ENCODE measurements at places on chromosomes 6 and 20.

DNA sequence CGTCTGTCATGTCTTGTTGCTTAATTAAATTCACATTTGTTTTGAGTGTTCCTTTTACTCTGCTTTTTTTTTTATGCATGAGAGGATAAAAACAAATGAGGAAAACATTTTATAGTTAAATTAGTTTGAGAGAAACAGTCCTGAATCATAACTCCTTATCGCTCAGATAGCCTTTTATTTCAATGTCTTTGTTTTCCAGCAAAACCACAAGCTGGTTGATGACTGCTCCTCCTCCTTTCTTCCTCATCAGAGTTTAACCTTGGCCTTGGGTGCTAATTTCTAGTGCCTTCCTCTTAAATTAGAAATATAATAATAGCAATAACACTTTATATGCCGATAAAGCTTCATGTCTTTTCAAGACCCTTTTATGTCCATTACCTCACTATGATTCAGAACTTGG, 3.1 kb downstream of the NOX3 start:
- DNase-seq = no peak

DNA sequence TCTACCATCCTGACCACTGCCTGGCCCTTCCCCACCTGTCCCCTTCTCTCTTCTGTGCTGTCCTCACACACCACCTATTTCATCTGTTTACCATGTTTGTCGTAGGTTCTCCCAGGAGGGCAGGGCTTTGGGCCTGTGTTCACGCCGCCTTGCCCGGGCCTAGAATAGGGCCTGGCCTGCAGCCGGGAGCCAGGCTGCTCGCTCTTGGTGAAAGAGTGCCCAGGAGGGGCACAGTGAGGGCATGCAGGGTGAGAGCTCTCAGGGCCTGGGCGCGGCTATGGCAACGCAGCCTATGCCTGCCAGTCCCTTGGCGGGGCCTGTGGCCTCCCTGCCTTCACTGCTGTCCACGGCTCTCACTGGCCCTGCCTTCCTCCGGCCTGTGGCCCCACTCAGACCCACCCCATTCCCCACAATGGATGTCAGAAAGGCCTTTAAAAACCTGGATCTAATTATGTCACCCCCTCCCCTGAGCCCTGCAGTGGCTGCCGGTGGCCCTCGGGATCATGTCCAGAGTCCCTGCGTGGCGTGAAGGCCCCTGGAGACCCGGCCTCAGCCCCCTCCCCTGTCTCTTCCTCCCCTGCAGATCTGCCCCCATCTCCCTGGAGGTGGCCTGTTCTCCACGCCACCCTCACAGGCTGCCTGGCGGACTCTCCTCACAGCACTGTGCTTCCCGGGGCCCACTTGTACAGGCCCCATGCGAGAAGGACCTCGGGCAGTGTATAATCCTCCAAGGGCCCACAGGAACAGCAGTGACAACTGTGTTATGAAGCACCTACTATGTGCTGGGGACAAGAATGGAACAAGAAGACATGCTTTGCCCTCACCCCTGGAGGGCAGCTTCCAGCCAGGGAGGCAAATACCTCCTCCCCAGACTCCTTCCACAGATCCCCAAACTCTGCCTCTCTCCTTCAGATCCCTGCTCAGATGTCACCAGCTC, 22.9 kb upstream of the NOL4L start:
- no peak for DNase-seq

DNA sequence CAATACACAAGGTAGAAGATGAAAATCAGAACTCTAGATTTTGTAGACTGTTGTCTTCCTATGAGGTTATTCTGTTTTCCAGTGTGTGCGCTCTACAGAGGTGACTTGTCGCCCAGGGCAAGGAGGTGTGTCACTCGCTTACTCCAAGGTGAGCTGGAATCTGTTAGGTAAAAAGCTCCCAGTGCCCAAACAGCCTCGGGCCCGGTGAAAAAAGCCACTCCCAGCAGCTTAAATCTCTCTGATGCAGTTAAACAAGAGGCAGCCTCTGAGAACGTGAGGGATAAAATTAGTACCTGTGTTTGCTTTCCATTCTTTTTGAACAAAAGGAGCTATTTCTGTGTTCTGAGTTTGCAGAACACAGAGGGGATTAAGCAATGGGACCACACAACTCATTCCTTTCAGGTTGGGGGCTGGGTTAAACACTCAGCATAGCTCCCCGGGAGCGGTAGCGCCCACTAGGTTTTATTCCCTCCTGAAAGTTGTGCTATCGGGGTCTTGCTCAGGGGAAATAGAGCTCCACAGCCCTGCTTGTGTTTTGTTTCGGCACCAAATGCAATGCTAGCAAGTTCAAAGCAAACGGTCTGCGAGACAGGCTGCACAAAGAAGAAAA, 181.2 kb downstream of the FOXA2 start:
- no peak for DNase-seq

DNA sequence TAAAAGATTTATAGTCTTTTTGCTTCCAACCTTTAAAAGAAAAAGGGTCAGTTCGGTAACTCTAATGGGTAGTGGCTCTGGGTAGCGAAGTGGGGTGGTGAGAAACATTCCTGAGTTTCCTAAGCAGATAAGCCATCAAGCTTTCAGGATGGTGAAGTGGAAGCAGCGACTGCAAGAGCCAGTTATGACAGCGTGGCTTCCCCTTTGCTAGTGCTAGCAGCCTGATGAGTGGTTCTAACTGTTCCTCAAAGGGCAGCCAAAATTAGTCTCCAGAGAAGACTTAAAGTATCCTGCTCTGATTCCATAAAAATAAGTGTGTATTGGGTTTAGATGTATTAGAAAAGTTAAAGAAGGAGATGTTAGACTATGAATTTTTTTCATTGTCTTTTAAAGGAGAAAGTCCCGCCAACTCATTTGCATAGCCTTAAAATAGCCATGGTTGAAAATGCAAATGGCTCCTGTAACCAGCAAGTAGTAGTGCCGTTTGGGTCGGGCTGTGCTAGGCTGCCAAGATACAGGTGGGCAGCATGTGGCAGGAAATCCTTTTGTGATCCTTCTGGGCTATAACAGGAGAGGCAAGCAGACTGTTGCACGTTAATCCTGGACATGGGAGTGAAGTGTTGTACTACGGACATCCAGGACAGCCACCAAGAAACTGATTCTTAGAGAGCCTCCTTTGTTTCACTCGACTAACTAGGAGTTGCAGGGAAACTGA, 18.0 kb downstream of the ELOVL2 start:
- no peak for DNase-seq

DNA sequence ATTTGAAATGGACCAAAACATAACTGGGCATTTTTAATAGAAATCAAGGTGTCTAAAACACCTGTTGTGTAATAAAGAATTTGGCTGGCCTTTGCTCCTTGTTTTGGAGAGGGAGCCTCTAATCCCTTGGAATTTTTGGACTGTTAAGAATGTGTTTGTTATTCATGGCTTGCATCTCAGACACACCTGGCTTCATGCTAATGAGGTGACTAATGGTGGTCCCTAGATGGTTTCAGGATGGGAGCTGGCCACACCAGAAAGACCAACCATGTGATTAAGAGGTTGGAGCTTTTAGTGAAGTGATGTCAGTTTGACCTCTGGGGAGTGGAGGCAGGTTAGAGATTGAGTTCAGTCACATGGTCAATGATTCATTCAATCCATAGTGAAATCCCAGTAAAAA, 328.4 kb downstream of the DHX35 start:
- no peak for DNase-seq

- DNase-seq = no peak
These were observed 94.8 kb downstream of the COL21A1 start for GRCh38 chr6:56152611-56153010.

GRCh38 chr6:147467886-147468285, 40.6 kb upstream of the SAMD5 start:
- DNase-seq = no peak

GRCh38 chr20:34042262-34042661, 48.6 kb downstream of the RALY start:
- no peak for DNase-seq

DNA sequence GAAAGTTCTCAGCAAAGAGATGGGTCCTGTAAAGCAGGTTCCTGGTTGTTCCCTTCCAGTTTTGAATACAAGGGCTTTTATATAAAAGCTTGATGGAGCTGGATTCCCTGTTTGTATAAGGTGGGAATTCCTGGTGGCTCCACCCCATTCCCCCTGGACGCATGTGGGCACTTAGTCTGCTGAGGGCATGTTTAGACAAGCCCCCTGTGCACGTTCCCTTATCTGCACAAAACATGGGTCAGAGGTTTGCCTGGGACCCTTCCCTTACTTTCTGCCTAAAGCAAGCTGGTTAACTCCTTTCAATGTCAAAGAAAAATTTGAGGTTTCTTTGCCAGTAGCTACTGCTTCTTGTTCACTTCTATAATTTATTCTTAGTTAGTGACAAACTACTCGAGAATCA, 181.1 kb downstream of the BCKDHB start:
- no peak for DNase-seq

Measured in stimulated activated CD8-positive, alpha-beta memory T cell treated with anti-CD3 and anti-CD28 coated beads, Interleukin-15, amount 100 ng/mL, for 48 hours (primary cell).